ENCODE measurements at places on chromosomes 2 and 18.

DNA sequence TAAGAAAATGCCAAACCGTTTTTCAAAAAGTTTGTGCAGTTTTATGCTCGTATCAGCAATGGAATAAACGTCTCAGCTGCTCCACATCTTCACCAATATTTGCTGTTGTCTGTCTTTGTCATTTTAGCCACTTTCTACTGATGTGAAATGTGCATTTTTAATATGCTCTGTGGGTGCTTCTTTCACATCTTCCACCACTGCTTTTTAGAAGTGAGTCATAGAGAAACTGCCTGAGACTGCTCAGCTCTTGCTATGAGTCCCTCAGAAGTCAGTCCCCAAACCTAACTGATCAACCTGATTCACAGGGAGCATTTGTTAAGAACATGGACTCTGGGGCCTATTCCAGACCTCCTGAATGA lies 41.0 kb upstream of the EPC2 start:
- no peak for DNase-seq

GRCh38 chr2:176187899-176188773 lies at the start of gene HOXD1:
TSS of gene HOXD1 (plus strand) at chr2:176188668. CDS start at chr2:176188802, 134 bp downstream.
- no peak for DNase-seq

DNA sequence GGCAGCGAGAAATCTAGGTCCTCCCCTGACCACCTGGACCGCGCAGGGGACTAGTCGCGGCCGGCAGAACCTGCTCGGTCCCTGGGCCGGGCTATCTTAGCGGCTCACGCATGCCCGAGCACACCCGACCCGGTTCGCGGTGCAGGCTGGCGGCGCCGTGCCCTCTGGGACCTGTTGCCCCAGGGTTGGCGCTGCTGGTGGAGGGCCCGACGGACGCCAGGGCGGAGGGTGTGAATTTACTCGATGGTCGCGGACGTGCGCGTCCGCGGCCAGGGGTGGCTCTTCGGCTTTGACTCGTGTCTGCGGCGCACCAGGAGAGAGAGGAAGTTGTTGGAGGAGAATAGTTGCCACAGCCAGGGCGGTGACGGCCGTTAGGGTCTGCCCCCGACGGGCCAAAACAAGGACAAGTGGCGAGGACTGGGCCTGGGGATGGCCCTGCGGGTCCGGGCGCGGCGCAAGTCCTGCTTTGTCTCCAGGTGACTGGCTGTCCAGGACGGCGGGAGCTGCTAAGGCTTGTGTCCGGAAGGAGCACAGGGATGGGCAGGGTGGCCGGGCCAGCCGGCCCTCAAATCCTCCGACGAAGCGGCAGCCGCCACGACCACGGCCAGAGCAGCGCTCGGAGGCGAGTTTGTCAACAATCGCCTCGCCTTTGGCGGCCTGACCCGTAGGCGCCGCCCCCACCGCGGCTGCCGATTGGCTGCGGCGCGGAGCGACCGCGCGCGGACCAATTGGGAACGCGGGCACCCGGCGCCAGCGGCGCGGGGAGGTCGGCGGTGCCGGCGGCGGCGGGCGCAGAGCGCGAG lies 1.3 kb downstream of the BCL2L11 start:
- peak; percentile 71 for DNase-seq

DNA sequence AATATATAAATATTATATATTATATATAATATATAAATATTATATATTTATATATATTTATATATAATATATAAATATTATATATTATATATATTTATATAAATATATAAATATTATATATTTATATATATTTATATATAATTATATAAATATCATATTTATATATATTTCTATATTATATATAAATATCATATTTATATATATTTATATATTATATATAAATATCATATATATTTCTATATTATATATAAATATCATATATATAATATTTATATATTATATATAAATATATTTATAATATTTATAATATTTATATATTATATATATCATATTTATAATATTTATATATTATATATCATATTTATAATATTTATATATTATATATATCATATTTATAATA lies 321.4 kb downstream of the CDH2 start:
- no peak for DNase-seq

DNA sequence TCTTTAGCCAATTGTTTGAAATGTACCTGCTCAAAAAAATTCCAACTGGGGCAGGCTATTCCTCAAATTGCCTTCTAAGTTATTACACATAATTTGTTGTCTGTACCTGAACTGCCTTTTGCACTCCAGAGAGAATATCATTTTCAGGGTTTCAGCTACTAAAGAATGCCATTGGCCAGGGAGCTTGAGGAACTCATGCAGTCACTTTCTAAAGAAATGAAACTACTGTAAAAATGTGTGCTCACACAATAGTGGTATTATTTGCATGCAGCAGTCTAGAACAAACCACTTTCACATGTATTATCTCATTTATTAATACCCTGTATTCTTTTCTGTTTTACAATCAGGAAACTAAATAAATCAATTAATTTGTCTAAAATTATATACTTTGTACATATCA lies 152.2 kb downstream of the PID1 start:
- DNase-seq = no peak
